IMR-90 (cell line): ENCODE measurements at places on chromosomes 3 and 15. TPM values are rescaled to one million over a fixed set of nuclear protein-coding genes. Genes with fewer than 3 reads are reported as not detected.

The AADAC gene
- polyA plus RNA-seq: not detected in 2 replicates

The C3orf20 gene
- polyA plus RNA-seq: not detected in 2 replicates

The OR4F6 gene
- not detected in 2 replicates for polyA plus RNA-seq

- no peaks in the 10 kb centered on the region for H3K27me3 ChIP-seq
- no peaks in the 10 kb centered on the region for H3K36me3 ChIP-seq
- peaks cover 8% of the 10 kb centered on the region for H3K4me1 ChIP-seq
- H3K4me3 ChIP-seq: peak overlapping the region; percentile 83
- DNase-seq: no peak
- H3K27ac ChIP-seq: peak overlapping the region; percentile 88
Observed at GRCh38 chr15:79897380-79897678, 515 bp upstream of the MTHFS start.

DNA sequence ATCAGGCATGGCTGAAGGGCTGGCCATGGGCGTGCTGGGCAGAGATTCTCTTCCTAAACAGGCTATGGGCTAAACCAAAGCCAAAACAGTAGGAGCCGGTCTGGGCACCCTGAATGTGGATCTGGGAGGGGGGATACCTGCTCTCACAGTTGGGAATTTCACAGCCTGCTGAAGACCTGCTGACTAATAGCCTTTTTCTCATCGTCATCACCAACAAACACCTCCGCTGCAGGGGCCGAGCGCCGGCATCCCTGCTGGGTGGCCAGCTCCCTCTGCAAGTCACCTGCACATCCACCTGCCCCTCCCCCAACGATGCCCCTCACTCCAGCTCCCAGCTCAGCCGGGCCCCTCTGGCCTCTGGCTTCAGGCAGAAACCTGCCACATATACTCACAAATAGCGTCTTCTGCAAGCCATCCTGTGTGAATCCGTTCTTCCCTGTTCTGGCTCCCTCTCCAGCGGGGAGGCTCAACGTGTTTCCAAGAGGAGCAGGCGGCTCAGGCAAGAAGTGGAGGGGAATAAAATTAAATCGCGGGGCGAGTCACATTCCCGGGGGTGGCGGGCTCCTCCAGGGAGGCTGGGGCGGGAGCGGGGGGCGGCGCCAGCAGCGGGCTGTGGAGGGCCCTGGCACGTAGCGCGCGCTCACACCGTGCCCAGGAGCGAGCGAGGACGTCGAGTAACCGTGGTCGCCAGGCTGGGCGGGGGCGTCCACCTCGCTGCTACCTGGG, 466 bp downstream of the IQSEC1 start:
- DNase-seq: no peak
- no peak overlapping the region for H3K4me3 ChIP-seq
- no peaks in the 10 kb centered on the region for H3K4me1 ChIP-seq
- no peak overlapping the region for H3K27ac ChIP-seq

DNA sequence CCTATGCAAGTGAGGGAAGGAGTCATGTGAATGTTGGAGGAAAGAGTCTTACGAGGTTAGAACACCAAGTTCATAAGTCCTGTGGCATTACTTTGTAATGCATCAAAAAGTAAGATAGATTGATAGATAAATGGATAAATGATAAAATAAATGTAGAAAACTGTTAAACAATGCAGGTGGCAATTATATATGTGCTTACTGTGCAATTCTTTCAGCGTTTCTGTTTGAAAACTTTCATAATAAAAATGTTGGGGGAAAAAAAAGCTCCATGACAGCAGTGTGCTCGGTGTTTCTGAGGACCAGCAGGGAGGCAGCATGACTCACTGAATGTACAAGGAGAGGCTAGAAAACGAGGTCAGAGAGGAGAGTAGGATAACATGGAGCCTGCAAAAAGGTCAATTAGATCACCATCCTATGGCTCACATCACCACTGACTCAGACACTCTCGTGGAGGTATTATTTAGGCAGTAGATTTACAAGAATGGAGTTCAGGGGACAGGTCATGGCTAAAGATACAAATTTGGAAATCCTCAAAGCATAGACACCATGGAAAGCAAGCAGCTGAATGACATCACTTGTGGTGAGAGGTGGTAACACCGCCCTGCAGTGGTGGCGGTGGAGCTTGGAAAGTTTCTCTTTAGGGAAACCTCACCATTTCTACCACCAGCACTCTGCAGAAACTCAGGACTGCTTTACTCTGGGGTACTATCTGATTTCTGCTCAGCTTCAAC, 219.8 kb downstream of the CTNNB1 start:
- no peak overlapping the region for H3K27ac ChIP-seq
- peak; percentile 45 for DNase-seq
- H3K36me3 ChIP-seq: no peaks in the 10 kb centered on the region

DNA sequence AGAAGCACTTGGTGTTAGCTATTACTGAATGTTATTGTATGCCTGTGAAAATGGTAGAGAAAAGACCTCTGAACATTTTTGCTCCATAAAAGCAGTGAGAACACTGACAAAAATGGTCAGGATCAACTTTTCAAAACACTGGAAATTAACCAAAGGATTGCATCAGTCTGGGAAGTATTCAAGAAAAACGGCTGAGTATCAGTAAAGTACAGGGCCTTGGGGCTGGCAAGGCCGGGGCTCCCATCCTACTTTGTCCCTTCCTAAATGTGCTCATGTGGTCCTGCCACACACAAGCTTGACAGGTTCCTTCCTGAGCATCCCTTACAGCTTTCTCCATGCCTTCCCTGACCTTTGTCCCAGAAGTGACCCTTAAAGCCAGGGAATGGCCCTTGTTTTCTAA, 84.0 kb downstream of the CFAP20DC start:
- H3K27ac ChIP-seq: peak overlapping the region; percentile 98
- no peak overlapping the region for H3K4me3 ChIP-seq
- peaks cover 19% of the 10 kb centered on the region for H3K4me1 ChIP-seq
- H3K36me3 ChIP-seq: no peaks in the 10 kb centered on the region
- peak; percentile 71 for DNase-seq
